ENCODE measurements at places on chromosomes 1 and 21.

- DNase-seq, result no peak
Measured at GRCh38 chr1:111833334-111833733, 77.6 kb downstream of the DDX20 start.

GRCh38 chr1:4640931-4641330 is 13.5 kb upstream of the AJAP1 start:
- DNase-seq, result no peak

- no peak for DNase-seq
Measured at GRCh38 chr1:119394085-119394484, 20.9 kb upstream of the HSD3B2 start.

GRCh38 chr1:156513185-156513584 is 12.6 kb upstream of the MEF2D start:
- DNase-seq, result no peak

DNA sequence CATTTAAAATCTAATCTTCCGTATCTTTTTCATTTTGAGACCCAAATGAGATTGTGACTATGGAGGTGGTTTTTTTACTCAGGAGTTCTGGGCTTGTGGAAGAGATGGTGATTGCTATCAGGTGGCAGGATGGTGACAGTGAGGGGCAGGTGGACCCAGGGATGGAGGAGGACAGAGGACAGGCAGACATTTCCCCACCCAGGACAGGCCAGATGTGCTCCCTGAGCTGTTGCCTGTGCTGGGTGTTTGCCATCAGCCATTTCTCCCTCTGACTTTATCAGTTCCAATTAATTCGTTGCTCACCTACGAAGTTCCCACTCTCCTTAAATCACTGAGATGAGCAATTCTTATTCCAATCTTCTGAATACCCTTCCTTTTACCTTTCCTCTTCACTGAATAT is 26.5 kb downstream of the C1orf116 start:
- DNase-seq, result no peak

GRCh38 chr1:221045151-221045550 is 165.9 kb downstream of the HLX start:
- no peak for DNase-seq

GRCh38 chr1:30988045-30988444 is 77.5 kb downstream of the PUM1 start:
- no peak for DNase-seq

GRCh38 chr1:99980928-99981327 is 11.1 kb downstream of the SLC35A3 start:
- no peak for DNase-seq

GRCh38 chr1:234868296-234869147 is 258.5 kb upstream of the IRF2BP2 start:
- DNase-seq, result no peak

DNA sequence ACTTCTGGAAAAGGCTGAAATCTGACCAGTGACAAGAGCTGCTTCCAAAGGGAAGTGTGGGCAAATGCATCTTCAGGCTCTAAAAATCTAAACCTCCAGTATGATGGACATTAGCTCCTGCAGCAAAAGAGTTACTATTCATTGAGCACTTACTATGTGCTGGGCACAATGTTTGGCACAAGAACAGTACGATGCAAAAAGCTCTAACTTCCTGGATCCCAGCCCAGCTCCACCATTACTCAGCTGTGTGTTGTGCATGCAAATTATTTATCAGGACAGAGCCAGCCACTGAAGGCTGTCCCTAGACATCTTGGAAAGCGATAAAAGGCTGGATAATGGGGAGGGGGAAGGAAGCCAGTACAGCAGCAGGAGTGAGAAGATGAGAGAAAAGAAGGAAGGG is 143.5 kb downstream of the ELAVL4 start:
- no peak for DNase-seq

- no peak for DNase-seq
Measured at GRCh38 chr1:101137144-101138126, 99.4 kb upstream of the S1PR1 start.

GRCh38 chr1:84000196-84000885 is 1.4 kb upstream of the TTLL7 start:
- DNase-seq, result no peak

- no peak for DNase-seq
Measured at GRCh38 chr1:52063192-52063591, 7.1 kb downstream of the BTF3L4 start.

DNA sequence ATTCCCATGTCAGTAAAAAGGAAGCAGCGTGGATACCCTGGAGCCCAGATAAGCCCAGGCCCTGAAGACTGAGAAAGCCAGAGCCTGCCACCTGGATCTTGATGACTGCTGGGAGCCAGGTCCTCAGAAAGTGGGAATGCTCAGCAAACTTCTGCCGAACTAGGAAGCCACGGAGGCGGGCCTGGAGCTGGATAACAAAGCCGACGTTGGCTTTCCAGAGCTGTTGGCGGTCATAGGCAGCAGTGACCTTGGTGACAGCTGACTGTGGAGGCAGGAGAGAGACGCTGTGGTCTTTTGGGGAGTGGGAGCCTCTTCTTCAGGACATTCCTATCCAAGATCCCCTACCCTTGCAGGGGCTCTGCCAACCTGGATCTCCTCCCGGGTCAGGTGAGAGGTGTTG is 24.4 kb downstream of the IQGAP3 start:
- no peak for DNase-seq

DNA sequence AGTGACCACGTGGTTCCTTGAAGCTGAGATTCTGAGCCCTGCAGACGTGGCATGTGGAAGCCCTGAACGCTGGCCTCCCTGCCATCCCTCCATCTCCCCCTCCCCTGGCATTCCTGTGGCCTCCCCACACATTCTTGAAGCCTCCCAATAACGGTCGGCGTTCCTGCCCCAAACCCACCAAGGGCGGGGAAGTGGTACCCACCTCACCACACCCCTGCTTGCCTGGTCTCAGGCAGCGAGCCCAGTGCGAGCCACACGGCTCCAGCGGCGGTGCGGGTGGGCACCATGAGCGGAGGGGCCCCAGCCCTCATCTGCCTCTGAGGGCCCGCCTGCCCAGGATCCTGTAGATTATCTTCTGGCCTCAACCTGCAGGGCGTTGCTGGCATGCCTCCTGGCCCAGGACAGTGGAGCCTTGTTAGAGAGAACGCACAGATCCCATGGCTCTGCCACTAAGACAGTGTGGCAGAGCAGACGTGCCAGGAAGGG is 20.6 kb upstream of the PRELP start:
- no peak for DNase-seq

GRCh38 chr1:59522925-59523505 is 226.1 kb downstream of the FGGY start:
- DNase-seq, result no peak

DNA sequence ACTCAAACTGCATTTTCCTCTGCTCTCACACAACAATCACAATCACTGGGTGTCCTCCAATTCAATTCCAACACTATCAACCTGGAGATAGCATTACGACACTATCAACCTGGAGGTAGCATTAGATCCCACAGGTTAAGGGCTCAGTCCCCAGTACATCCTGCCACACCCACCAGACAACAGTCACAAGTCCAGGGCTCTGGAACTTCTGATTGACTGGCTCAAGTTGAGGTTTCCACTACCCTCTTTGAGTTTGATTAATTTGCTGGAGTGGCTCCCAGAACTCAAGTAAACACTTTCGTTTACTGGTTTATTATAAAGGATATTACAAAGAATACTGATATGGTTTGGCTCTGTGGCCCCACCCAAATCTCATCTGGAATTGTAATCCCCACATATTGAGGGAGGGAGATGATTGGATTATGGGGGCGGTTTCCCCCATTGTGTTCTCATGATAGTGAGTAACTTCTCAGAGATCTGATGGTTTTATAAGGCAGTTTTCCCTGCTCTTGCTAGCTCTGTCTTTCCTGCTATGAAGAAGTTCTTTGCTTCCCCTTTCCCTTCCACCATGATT is 49.6 kb upstream of the ARHGAP29 start:
- no peak for DNase-seq

DNA sequence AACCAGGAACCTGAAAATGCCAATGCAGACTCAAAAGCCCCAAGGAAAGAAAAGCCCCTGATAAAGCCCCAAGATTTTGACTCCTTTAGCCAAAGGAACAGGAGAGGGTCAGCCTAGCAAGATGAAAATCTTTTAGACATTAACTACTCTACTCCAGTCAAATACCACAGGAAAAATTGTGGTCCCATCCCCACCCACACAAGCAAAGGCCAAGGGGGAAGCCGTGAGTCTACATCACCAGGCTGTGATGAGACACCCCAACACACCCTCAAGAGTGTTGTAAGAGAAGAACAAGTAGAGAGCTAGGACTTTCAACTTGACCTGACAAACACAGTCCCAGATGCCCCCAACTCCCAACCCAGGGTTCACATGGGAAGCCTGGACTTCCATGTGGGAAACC is 192.8 kb upstream of the NR5A2 start:
- no peak for DNase-seq

DNA sequence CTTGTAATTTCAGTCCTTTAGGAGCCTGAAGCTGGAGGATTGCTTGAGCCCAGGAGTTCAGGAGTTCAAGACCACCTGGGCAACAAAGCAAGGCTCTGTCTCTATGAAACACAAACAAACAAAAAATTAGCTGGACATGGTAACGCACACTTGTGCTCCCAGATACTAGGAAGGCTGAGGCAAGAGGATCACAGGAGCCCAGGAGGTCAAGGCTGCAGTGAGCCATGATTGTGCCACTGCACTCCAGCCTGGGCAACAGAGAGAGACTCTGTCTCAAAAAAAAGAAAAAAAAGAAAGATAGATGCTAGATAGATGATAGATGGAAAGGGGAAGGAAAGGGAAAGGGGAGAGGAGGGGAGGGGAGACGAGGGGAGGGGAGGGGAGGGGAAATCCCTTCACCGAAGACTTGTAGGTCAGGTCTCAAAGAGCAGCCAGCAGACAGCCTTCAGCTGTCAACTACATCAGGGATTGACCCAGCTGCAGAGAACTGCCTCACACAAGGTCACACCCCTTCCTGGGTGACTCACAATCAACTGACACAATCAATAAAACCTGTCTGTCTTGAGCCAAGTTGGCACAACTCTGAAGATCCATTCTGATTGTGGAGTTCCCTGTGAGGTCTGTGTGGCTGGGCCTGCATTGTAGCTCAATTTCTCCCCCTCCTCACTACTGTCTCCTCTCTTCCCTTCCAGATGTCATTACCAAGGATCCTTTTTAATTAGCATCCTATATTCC is 200.6 kb downstream of the RGS7 start:
- DNase-seq, result no peak

GRCh38 chr1:55634516-55634915 is 419.4 kb upstream of the USP24 start:
- no peak for DNase-seq

DNA sequence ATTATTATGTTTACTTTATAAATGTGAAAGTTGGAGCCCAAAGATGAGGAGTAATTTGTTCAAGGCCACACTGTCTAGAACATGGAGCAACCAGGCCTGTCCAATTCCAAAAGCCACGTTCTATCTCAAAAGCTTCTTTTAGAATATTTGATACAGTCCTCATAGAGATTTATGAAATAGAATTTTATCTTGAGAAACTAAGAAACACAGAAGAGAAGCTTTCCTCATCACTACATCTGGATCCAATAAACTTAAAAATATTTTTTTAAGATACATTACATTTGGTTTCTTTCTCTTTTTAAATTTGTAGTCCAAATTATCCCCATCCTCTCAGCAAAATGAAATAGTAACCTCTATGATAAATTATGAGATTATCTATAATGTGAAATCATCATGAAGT is 58.9 kb downstream of the DDAH1 start:
- DNase-seq, result no peak

DNA sequence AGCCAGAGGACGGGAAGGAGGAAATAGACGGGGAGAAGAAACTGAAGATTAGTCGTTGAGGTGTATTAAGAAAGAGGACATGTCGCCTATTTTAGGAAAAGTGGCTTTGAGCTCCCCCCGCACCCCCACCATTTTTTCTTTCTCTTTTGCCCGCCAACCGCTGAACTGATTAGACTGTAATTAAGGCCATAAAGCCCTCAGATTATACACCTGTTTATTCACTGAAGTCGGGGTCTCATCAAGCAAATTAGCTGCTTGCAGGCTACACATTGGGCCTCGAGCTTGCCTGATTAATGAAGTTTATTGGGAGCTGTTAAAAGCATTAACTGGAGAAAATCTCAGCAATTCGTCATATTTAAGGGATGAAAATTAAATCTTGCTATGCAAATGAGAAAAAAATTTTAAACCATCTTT is 119.4 kb upstream of the RRP15 start:
- no peak for DNase-seq

DNA sequence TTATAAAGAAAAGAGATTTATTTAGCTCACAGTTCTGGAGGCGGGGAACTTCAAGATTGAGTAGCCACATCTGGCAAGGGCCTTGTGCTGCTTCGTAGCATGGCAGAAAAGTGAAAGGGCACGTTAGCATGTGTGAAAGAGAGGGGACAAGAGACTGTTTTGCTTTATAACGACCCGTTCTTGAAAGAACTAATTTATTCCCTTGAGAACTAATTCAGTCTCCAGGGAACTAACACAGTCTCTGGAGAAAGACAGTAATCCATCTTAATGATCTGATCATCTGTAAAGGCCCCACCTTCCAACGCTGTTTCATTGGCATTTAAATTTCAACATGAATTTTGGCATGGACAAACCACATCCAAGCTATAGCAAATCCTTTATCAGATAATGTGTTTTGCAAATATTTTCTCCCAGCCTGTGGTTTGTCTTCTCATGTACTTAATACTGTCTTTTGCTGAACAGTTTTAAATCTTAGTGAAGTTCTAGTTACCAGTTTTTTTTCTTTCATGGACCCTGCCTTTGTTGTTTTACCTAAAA is 26.1 kb downstream of the MTR start:
- no peak for DNase-seq

DNA sequence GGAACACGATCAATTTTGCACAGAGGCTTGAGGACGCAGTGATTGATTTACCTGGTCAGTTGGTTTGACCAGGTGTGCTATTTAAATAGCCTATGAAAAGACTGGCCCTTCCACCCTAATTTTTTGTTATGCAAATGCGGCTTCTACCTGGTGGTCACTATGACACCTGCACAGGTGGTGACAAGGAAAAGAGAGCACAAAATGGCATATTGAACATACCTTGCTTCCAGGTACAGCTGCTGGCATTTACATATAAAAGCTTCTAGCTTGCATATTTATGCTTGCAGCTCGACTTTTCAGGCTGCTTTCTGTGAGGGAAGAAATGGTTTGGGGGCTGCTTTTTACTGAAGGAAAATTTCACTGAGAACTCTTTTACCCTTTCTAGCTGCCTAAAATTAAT is 15.3 kb upstream of the FMO4 start:
- DNase-seq, result no peak

DNA sequence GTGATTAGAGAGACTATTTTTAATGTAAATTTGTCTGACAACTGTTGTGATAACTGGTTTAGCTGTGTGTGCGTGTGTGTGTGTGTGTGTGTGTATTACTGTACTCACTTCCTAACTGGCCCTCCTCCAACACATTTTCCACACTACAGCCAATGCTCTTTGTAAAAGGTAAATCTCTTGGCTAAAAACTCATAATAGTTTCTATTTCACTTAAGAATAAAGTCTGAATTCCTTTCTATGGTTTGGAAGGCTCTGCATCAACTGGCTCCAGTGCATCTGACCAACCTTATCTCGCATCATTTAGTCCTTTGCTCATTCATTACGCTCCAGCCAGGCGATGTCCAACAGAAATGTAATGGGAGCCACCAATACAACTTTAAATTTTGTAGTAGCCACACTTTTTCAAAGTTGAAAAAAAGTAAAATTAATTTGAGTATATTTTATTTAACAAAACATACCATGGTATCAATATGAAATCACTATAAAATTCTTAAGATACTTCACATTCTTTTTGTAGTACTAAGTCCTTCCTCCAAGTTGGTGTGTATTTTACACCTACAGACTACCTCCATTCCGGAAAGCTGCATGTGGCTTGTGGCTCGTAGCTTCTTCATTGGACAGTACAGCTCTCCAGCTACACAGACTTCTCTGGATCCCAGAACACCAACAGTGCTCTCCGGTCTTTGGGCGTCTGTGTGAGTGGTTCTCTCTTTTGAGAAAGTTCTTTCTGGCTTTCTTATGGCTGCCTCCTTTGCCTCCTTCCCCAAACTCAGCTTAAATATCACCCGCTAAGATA is 68.9 kb downstream of the NRIP1 start:
- DNase-seq, result no peak
